Fibroblast of the conjunctiva (primary cell): ENCODE measurements at places on chromosomes 2 and 18.

GRCh38 chr18:76953156-76953555 lies 130.8 kb downstream of the ZNF236 start:
- DNase-seq, result no peak

- no peak for DNase-seq
Measured at GRCh38 chr2:86017901-86018896, 87.5 kb downstream of the POLR1A start.

- DNase-seq, result no peak
Measured at GRCh38 chr18:32040936-32041335, 22.3 kb downstream of the RNF125 start.

DNA sequence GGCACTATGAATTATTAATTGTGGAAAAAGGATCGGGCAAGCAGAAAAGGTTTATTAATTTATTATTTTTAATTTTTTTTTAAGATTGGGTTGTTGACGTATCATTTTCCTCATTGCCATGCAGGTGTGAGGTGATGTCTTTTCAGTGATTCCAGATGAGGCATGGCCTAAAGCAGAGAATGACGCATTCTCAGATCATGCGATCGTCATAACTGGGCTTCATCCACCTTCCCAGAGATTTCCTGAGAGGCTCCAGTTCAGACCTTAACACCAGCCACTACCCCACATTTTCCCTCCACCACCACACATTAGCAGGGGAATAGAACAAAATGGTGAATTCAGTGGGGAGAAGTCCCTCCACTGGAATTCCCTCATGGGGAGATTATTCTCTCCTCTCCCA lies 518.4 kb upstream of the SPHKAP start:
- no peak for DNase-seq

DNA sequence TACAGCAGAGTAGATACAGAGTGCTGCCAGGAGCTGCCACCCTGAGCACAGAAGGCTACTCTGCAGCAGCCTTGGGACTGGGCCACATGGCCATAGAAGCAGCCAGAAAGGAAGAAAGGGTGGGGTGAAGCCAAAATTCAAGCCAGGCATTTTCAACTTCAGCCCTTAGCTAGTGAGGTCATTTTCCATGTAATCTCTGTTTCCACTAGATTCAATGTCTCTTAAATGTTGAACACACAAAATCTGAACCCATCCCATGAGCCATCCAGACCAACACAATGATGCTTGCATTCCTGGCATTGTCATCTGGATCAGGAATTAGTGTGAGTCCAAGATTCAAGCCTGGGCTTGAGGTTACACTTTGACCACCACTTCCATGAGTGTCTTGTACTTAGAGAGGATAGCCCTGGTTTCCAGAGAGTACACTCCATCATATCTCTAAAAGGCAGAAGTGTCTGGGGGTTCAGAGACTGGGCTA lies 243.6 kb downstream of the OSR1 start:
- DNase-seq, result no peak

DNA sequence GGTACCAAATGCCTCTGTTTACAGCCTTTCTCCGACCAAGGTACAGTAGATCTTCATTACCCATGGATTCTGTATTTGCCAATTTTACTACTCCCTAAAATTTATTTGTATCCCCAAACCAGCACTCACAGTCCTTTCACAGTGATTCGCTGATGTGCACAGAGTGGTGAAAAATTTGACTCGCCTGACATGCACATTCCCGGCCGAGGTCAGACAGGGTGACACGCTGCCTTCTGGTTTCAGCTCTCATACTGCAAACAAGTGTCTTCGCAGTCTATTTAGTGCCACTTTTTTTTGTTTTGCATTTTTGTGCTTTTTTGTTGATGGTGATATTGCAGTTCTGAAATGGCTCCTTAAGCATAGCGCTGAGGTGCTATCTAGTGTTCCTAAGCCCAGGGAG lies 71.0 kb downstream of the MAPK4 start:
- no peak for DNase-seq

GRCh38 chr18:7168408-7168807 lies 50.8 kb upstream of the LAMA1 start:
- no peak for DNase-seq

GRCh38 chr2:8477552-8478470 lies 204.0 kb upstream of the ID2 start:
- DNase-seq, result no peak
